ENCODE measurements at places on chromosomes 6 and 20. TPM values are rescaled to one million over a fixed set of nuclear protein-coding genes. Genes with fewer than 3 reads are reported as not detected.
A peak's percentile ranks its signal among the peaks of the same experiment; 100 is the strongest.

Gene TGM2
- 27.0 TPM for total RNA-seq

Gene CALHM5
- total RNA-seq: 3.8 TPM

Gene ETV7
- 0.24 TPM for total RNA-seq

Gene SLC35D3
- total RNA-seq: not detected

Gene TFAP2B
- not detected for total RNA-seq

DNA sequence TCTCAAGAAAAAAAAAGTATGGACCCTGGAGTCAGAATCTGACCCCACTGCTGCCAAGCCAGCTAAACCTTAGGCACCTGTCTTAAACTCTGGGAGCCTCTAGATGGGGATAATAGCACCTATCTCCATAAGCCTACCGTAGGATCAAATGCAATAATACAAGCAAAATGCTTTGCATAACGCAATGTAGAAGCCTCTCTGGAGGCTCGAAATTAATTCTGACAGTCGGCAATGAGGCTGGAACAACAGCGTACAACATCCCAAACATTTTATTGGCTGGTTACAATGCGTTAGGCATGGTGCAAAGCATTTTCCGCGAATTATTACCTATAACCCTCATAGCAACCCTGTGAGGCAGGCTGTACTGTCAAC is 521 bp downstream of the CDK5RAP1 start:
- no peak for DNase-seq

DNA sequence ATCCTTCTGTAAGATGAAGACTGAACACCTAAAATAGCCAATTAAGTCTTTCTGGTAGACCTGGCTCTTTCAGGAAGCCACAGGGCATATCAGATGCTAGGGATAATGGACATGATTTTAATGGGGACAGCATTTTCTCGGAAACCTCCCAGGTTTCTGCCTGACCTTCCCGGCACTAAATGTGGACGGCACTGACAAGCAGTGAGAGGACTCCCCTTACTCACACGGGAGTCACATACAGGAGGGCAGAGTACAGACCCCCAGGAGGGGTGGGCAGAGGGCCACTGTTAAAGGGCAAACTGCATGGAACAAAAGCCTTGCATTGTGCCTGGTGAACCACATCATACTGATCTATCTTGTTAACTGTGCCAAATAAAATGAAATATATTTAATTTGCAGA is 19.9 kb downstream of the PSMG4 start:
- no peak for DNase-seq

GRCh38 chr20:32982617-32983458 is 21.4 kb downstream of the SUN5 start:
- DNase-seq: no peak

DNA sequence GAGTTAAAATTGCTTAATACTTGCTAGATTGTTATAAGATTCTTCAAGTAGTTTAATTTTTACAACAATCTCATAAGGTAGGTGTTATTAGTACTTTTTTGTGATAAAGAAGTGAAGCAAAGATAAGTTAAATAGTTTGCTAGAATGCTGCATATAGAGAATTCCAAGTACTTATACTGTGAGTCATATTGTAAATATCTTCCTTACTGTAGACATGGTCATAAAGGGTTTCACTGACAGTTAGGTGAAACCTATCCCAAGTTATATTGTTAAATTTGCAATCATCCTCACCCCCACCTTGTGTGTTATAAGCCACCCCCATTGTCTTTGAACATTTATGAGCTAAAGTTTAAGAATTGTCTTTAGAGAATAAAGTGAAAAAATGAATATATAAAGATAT is 142.0 kb downstream of the FAM83B start:
- DNase-seq: peak; percentile 2

DNA sequence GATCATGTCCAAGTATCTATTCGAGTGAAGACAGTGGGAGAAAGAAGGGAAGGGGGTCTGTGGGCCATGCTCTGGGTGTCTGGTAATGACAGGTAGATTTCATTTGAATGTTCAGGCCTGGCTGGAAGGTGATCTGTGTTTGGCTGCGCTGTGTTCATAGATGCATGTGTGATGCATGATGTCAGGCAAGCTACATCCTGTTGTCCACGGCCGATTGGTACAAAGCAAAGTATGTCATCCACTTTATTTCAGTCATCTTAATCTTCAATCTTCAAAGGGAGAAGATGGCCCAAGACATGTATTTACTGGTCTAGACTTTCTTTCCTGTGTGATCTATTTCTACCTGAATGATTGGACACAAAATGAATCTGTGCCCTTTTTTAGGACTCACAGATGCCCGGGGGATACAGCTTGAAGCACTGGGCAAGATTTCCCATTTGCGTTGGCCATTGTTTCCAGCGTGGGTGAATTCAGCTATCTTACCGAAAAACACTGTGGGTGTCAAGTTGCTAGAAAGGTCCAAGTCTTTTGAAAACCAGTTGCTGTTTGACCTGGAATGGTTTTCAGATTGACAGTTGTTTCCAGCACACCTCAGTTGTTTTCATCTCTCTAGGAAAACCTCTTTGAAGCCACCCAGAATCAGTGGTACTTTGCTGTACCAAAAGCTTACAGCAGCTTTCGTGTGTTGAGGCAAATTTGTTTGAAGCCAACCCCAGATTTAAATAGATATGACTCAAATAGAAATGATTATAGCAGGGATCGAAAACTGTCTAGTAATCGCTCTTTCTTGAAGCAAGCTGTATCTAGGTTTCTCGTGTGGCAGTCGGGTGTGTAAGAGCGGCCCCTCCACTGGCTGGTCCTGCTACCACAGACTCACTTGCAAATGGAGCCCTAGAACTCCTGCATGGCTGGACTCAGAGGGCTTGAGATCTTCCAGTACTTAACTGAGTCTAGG is 27.2 kb downstream of the DUSP22 start:
- no peak for DNase-seq

GRCh38 chr6:64186592-64186991 is 551.0 kb downstream of the PHF3 start:
- no peak for DNase-seq

GRCh38 chr20:49397525-49397924 is 84.9 kb downstream of the KCNB1 start:
- peak; percentile 40 for DNase-seq

- no peak for DNase-seq
Measured at GRCh38 chr20:36941401-36941835, 10.1 kb downstream of the SAMHD1 start.

DNA sequence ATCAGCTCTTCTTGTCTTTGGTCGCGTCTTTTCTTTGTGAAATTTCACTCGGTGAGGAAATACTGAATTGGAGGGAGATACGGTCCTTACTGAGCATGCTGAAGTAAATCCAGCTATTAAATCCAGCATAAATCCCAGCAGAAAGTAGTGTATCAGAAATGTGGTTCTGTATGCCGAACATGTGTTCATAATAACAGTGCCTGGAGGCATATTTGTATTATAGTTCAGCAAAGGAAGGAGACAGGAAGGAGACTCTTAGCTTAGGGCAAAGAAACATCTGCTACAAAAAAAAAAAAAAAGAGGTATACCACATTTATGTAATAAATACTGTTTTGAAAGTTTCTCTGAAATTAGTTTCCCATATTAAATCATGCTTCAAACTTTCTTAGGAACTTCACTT is 211.8 kb downstream of the PLCB4 start:
- DNase-seq: no peak

GRCh38 chr20:61436667-61437279 is 184.7 kb downstream of the CDH4 start:
- DNase-seq: peak; percentile 97

DNA sequence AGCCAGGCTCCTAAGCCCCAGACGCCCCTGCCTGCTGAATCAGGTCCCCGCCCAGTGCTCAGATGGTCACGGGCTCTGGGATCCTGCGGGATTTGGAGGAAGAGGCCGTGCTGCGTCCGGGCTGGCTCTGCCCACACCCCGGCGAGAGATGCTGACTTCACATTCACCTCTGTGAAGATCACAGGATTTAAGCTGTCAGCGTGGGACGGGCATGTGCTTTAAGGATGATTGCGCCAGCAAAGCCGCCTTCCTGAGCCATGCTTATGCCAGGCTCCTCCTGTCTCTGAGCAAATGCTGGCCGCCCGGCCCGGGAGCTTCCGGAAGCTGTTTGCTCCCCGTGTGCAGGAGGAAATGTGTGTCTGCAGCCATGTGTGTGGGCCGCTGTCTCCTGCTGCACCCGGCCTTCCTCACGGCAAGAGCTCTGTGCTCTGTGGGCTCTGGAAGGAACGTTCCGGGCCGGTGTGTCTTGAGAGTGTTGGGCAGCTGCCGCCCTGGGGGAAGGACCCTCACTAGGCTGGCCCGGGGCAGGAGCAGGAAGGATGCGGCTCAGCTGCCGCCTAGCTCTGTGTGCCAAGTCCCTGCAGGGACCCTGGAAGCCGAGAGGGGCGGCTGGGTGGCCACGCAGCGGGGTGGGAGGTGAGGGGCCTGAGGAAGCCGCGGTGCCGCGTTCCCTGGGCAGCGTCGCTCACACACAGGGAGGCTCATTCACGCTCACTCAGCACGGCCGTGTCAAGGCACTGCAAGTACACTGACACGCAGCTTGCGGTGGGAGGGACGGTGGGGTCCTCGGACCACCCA is 19.0 kb upstream of the BHLHE23 start:
- no peak for DNase-seq

DNA sequence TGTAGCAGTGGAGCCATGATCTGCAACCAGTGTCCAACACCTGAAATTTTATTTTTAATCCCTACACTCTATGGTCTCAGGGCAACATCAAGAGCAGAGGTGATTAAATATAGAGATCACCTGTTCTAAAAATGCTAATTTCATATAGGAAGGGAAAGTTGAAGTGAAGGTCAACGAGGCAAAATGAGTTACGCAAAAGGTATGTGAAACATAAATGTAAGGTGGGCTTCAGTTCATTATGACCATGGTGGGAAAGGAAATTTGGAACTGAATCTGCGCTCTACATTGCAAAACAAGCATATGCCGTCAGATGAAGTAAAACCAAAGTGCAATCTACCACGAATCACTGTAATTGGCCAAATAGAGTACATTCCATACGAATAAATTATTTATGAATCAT is 35.2 kb upstream of the STMND1 start:
- no peak for DNase-seq

DNA sequence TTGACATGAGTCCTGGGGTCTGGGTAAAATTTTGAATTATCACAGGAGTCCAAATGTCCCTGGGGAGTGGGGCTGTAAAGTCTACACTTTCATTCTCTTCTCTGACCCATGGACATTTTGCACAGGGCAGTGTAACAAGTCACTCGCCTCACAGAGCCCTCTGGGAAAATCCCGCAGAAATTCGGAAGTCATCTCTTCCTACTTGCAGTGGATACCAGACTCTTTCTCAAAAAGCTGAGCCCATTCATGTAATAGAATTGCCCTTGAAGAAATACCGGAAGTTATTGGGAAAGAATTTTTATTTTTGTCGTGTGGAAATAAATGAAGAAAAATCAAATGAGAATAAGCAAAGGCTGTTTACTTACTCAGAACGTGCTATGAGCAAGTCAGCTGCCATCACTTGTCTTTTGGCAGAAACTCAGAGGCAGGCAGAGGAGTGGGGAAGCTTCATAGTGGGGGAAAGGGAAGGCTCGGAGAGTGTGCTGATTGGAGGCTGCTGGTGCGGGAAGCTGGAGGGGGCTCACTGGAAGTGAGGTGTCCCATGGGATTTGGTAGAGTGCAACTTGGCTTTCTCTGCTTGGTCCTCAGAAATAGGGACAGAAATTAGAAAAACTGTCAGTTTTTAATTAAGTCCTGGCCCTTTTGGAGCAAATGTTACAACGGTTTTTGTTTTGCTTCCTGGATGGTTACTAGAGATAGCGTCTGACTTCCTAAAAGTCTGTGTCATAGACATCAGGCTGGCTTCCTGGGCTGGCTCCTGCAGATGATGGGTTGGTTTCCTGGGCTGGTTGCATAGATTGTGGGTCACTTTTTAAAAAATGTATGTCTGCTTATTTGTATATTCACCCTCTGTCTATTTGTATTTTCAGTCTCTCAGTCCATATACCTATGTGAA is 79.8 kb upstream of the EEF1E1 start:
- no peak for DNase-seq

DNA sequence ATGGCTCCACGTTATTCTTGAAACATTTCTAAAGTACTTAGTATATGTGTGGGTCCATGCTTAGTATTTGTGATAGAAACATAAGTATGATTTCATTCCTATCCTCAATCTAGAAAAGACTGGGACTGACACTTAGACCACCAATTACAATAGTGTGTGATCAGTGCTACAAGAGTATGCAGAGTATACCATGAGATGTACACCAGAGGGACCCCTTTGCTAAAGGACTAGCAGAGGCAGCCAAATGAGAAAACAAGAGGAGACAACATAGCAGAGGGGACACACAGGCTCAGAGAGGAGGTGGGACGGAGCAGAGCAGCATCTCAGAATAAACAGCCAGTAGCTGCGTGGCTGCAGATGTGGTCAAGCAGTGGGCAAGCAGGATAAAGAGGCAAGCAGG is 21.0 kb downstream of the RMND1 start:
- no peak for DNase-seq

- no peak for DNase-seq
Measured at GRCh38 chr6:141316236-141316635, 816.5 kb upstream of the GJE1 start.

Data from A172 (cell line).